PC-3 (cell line): ENCODE measurements at places on chromosomes 11 and 22. TPM values are rescaled to one million over a fixed set of nuclear protein-coding genes. Genes with fewer than 3 reads are reported as not detected.

RCOR2 gene
- 1.2 and 1.4 TPM in 2 replicates for total RNA-seq

MYBPC3 gene
- not detected in 2 replicates for total RNA-seq

LMNTD2 gene
- total RNA-seq = 1.4 and 2.4 TPM in 2 replicates

CCDC89 gene
- total RNA-seq = 0.55 TPM in 1 of 2 replicates, not detected in the other

KIF18A gene
- total RNA-seq = 11.6 and 15.3 TPM in 2 replicates

LDLRAD3 gene
- 15.3 and 15.6 TPM in 2 replicates for total RNA-seq

NTM gene
- total RNA-seq = not detected in 2 replicates

SCGB1C1 gene
- not detected in 2 replicates for total RNA-seq

CASP5 gene
- total RNA-seq = not detected in 2 replicates

ACCS gene
- total RNA-seq = 3.8 and 7.5 TPM in 2 replicates

HBB gene
- total RNA-seq = not detected in 2 replicates

LIF gene
- 64.1 and 71.6 TPM in 2 replicates for total RNA-seq

- DNase-seq = no peak
These were observed 14.4 kb downstream of the DAGLA start for GRCh38 chr11:61694602-61694939.

DNA sequence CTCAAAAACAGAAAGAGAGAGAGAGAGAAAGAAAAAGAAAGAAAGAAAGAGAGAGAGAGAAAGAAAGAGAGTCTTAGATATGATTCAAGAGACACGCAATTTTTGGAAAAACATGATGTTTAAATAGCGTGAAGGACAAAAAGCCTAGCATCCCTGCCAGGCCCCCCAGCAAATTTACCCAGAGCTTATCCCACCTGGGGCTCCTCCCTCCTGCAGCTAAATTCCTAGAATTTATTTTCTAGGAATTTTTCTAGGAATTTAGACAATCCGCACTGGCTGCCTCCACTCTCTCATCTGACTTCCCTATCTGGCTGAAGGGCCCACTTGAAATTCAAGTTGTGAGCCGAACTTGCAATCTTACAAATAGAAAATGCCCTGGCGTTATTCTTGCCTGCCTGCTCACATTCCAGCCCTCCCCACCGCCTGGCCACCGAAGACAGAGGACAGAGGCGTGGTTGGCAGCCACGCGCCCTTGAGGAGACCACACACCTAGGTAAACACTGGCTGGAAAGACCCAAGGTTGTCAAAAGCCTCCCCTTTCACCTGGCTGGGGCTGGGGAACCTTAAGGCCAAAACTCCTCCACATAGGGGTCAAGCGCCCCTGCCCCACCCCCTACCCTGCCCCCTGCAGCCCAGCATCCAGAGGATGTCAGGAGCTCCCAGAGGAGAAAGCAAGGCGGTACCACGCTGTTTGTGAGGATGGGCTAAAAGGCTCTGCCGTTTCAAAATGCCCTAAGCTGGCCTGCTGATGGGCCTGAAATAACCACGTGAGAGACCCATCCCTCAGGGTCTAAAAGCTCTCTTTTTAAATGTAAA, 42.2 kb downstream of the AHNAK start:
- DNase-seq = no peak

GRCh38 chr11:62719302-62719978, 7.8 kb downstream of the HNRNPUL2 start:
- no peak for DNase-seq

- DNase-seq = peak; percentile 18
These were observed 156.4 kb upstream of the TBCEL start for GRCh38 chr11:120867531-120867930.

GRCh38 chr11:96207459-96208449, 135.2 kb downstream of the MAML2 start:
- DNase-seq = peak; percentile 92

GRCh38 chr11:128796270-128796669, 70.8 kb downstream of the KCNJ1 start:
- peak; percentile 52 for DNase-seq

DNA sequence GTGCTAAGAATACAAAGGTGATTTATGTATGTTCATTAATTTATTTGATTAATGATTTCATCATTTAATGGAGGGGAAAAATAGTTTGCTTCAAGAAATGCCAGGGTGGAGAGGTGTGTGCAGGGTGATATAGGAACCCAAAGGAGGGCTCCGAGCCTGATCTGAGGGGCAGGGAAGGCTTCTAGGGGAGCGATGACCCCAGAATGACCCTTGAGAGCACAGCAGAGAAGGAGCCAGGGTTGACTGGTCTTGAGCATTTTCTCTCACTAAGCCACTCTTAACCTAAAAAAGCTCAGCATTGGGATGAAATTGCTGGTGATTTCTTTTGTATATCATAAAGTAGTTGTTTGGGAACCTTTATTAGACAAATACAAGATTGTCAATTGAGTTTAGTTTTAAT, 35.1 kb downstream of the HIPK3 start:
- no peak for DNase-seq

DNA sequence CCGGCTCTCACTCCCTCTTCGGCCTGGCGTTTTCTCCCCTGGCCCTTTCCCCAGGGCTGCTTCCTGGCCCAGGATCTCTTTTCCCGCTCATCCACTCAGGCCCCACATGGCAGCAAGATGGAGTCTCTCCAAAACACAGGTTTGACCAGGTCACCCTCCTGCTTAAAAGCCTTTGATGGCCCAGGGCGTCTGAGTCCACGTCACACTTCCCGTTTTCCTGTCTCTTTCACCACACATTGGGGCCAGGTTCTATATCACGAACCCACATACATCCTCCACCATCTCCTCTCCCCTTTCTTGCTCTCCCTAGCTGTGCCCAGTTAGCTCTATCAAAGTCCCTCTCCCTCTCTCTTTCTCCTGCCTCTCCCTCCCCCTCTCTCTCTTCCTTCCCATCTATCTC, 7.8 kb upstream of the LRRC32 start:
- no peak for DNase-seq

- no peak for DNase-seq
These were observed 122.2 kb downstream of the ARL14EP start for GRCh38 chr11:30445056-30445455.

DNA sequence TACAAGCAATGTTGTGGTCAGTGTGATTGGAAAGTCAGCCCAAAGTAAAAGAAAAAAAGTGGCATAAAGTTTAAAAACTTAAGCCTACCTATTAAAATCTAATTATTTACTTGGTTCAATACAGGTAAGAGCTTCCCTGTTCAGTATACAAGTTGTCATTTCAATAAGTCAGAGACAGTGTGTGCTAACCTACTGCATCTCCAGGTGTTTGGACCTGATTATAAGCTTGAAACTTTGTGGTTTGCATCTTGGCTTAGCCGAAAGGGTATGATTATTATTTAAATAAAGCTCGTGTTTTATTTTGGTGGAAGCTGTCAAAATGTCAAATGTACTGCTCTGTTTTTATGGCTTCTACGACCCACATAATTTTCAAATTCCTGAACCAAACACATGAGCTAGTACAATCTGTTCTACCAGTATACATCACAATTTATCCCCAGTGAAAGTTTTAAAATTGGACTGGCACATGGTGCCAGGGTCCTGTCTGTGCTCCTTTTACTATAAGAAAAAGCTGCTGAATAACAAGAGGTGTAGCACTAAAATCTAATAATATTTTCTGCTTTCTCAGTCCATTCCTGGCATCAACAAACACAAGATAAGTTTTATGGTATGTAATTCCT, 103.9 kb upstream of the ANO3 start:
- DNase-seq = no peak

DNA sequence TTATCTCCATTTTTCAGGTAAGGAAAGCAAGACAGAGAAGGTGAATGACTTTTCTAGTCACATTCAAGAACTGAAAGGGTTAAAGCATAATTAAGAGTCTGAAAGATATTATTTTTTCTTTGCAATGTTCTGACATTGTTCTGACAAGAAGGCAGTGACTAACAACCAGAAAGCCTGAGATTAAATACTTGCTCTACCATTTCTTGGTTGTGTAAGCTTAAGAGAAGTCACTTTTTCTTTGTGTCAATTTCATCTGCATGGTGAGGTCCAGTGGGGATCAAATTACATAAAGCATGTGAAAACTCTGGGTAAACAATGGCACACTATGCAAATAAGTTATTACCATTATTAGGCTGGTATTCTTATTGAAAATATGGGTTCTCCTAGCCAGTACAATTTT, 73.7 kb downstream of the PHF21A start:
- DNase-seq = peak; percentile 18

DNA sequence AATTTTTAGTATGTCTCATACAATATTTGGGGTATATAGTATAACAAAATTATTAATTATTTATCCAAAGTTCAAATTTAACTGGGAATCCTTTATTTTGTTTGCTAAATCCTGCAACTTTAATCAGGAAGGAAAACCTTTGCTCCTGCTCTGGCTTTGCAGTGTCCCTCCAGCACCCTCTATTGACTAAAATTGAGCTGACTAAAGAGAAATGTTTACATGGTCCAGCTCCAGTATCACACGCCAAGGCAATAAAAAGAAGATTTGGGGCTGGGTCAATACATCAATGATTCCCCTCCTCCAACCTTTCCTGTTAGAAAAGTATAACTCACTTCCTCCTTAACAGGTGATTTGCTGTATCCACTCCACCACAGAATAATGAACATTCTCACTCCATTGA, 153.0 kb upstream of the LRRC4C start:
- DNase-seq = peak; percentile 54

GRCh38 chr22:44201665-44202064, 20.9 kb downstream of the PARVG start:
- no peak for DNase-seq

GRCh38 chr11:67368621-67369020, 4.8 kb downstream of the CLCF1 start:
- no peak for DNase-seq

DNA sequence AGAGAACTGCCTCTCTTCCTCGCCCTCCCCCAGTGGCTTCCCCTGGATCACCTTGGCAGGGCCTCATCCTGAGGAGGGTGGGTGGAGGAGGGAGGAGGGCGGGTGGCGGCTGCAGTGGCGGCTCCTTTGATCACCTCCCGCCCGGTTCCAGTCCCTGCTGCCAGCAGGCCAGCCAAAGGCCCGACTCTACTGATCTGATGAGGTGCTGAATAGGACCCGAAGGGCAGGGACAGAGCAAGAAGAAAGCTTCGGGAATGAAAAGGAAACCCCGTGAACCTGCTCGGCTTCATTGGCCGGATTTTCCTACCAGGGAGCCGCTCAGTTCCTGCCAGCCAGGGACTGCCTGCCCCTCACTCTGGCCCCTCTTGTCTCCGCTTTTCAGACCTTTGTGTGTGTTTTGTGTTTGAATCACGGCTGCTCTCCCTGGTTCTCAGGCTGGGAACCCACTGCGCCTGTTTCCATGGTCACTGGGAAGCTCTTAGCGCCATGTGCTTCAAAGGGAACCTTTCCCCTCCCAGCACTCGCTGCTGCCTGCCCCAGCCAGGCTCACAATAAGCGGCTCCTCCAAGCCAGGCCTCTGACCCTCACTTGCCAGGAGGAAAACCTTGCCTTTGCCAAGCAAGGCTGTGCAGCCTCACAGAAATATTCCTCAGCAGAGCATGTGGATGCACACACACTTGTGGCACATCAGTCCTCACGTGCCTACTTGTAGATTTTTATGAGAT, 56.8 kb downstream of the C22orf31 start:
- no peak for DNase-seq
